ENCODE measurements at places on chromosomes 1 and 21.

GRCh38 chr1:178273707-178274410 is 180.0 kb downstream of the RASAL2 start:
- no peak for DNase-seq

DNA sequence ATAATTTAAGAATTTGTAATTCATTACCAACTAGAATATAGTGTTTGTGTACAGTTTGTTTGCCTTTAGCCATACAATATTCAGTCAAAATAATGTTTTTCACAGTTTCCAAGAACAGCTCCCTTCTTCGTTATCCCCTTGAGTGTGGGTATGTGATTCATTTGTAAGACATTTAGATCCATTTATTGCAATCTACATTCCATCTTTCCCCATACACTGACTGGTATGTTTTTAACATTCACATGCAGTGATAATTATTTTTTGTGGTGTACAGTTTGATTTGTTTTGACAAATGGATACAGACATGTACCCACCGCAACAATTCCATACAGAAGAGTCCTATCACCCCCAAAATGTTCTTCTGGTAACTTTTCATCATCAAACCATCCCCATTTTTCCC is 589.1 kb upstream of the ADAMTS5 start:
- no peak for DNase-seq

GRCh38 chr1:66140072-66140471 is 347.4 kb downstream of the PDE4B start:
- DNase-seq = no peak

GRCh38 chr1:24212376-24212775 is 25.3 kb upstream of the IFNLR1 start:
- DNase-seq = no peak

- peak; percentile 96 for DNase-seq
Observed at GRCh38 chr1:193115629-193116227, 6.1 kb upstream of the CDC73 start.

DNA sequence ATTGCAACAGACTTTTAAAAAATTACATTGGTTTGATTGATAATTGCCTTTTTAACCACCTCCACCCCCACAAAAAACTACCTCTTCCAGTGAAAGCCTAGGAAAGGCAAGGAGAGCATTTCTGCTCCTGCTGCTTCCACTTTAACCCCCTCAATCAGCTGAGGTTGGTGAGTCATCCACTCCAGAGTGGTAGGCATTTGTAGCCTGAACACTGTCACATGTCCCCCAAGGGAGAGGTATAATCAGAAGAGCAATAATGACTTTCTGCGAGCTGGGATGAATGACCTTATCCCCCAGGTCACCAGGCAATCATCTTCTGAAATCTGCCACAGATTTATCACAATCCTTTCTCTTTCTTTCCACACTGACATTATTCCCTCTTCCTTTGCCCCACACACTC is 126.6 kb upstream of the CAMK1G start:
- DNase-seq = peak; percentile 10

GRCh38 chr1:153670257-153670858 is 435 bp downstream of the ILF2 start:
- DNase-seq = no peak

DNA sequence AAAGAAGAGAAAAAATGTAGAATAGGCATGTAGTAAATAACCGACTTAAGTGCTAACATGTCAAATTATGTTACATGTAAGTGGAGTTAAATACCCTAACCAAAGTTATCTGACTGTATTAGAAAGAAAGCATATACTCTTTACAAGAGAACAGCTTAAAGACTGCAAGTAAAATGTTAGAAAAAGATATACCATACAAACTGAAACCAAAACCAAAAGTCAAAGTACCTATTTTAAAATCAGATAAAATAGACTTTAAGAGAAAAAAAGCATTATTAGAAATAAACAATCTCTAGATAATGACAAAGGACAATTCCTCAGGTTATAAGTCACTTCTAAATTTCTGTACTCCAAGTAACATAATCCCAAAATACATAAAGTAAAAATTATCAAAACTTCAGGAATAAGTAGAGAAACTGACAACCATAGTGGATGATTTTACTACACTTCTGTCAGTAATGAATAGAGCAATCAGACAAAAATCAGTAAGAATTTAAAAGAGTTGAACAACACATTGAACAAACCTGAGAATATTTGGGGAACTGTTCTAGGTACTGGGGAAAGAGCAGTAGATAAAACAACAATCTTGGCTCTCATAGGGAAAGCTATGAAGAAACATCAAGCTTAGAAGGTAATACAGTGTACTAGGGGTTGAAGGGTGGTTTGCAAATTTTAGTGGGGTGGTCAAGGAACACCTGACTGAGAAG is 127.3 kb downstream of the TBX19 start:
- no peak for DNase-seq

GRCh38 chr1:52520148-52520547 is 32.7 kb downstream of the TUT4 start:
- peak; percentile 26 for DNase-seq

DNA sequence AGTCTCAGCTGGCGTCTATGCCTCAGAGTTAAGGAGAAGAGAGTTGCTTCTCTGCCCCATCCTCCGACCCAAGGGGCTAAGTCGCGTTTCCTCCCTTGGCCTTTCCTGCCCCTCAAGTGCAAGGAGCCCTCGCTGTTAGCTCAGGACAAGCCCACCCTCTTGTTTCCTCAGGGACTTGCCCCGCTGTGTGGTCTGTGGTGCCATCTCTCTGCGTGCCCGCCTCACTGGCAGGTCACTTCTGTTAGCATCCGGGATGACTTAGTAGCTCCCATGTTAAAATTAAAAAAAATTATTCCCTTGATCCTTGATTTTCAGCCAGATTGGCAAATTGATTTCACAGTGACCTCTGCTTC is 96.5 kb downstream of the PCBP3 start:
- no peak for DNase-seq

- no peak for DNase-seq
Observed at GRCh38 chr21:34148419-34148804, 75.0 kb downstream of the MRPS6 start.

DNA sequence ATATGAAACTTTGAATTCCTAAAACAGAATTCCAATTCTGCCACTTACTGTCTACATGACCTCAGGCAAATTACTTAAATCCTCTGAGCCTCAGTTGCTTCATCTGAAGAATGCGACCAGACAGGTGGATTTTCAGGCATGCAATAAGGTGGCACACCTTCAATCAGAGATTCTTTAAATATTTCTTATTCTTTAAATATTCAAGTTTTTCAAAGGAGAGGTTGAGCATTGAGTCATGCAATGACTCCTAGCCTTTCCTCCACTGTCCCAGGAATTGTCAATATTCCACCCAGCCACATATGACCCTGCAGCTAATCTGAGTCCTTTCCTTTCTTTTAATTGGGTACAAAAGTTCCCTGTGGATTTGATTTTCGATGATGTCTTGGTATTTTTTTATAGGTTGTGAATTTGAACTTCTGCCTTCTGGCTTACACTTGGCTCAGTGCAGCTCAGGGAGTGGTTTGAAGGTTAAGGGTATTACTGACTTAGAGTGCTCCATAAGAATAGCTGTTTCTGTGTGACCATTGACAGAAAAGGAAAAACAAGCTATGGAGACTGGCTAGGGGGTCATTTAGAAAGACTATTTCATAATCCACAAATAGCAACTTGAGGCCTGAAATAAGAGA is 52.2 kb upstream of the PRDX6 start:
- no peak for DNase-seq

DNA sequence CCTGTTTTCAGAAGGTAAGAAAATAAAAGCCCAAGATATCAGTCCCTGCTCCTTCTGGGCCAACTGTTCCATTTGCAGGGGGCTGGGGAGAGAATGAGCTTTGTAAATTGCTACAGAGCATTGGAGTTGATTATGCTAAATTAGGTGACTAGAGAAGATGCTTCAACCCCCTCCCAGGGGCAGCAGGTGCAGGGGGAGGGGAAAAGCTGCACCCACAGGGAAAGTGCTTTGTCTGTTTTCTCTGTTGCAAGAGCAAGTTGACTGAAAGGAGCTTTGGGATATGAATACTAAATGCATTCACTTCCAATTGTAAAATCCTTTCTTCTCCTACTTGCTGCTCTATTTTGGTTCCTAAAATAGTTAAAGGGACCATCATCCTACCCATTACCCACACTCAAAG is 16.5 kb upstream of the PIGM start:
- no peak for DNase-seq

- DNase-seq = no peak
Observed at GRCh38 chr1:171965777-171966176, 124.5 kb downstream of the DNM3 start.

DNA sequence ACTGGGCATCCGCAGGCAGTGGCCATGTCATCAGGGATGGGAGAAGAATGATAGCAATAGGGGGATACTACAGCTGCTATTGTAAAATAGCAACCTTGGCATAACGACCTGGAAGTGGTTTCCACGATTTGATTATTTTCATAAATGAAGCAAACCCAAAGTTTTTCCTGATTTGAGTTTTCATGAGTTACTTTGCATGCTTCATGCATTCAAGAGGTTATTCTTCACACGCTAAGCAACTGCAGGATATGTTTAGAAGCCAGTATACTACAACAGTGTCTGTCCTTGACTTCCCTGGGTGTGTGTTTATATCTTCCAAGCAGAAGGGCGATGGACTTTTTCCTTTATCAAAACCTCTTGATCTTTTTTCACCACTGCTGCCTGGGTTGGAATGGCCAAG is 281.1 kb upstream of the DUSP10 start:
- no peak for DNase-seq

DNA sequence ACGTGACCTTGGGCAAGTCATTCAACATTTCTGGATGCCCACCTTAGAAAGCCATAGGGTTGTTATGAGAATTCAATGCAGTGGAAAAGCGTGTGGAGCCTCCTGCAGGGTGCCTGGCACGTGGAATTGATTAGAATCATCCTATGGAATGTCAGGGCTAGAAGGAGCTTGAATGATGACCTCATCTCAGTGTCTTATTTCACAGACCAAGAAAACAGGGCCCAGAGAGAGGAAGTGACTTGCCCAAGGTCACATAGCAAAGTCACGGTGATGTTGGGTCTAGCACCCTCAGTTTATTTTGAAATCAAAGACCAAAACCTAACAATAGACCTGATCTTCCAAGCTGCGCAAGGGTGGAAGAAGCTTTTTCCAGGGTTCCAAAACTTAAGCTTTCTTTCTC is 6.0 kb downstream of the TRABD2B start:
- DNase-seq = no peak

DNA sequence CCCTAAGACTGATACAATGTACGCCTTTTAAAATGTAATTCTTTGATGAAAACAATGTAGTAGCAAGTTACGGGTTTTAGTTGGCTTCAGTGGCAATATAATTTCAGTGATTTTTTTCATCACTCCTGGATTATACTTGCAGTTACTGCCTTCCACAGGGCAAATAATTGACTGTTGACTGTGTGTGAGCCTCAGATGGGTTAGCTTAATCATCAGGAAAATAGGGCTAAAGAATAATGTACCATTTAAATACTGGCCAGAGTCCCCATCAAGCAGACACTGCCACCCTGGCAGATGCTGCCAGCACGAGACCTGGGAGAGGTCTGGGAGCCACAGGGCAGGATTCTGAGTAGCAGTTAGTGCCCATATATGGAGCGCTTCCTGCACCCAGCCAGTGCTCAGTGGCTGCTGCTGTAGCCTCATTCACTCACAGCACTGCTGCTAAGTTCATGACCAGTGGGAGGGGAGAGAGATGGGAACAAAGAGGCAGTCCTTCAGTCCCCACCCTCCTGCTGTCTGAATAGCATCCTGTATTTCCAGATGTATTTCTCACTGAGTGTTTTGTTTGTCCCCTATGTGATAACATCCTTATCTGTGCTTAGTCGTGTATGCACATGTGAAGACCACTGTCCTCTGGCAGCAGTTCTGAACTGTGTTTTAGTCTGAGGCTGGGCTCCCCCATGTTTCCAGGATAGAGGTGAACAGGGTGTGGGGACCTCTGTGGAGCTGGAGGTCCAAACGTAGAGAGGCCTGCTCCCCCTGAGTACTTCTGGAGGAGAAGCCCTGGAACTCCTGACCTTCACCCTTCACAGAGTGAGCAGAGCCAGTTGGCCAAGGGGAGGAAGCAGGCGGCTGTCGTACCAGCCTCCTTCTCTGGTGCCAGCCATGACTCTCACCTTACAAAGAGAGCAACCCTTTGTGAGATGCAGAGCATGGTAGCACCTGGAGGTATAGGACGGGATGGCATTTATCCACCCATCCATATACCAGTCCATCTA is 80.4 kb downstream of the ADARB1 start:
- DNase-seq = no peak

DNA sequence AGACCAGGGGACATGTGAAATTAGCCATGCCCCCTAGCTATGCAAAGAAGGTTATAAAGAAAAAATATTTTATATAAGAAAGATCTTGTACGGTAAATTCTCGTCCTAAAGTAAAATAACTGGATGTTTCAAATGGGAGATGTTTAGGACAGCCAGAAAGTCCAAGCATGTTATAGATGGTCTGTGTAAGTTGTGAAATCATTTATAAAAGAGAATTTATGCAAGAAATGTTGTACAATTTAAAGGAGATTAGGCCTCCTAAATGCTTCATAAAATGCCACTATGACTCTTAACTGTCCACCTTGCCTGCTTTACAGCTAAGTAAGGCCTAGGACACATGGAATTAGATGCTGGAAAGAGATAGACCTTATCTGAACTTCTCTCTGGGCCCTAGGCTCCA is 118.1 kb upstream of the POGK start:
- no peak for DNase-seq

- DNase-seq = no peak
Observed at GRCh38 chr1:200992382-200993048, 31.0 kb downstream of the KIF21B start.

DNA sequence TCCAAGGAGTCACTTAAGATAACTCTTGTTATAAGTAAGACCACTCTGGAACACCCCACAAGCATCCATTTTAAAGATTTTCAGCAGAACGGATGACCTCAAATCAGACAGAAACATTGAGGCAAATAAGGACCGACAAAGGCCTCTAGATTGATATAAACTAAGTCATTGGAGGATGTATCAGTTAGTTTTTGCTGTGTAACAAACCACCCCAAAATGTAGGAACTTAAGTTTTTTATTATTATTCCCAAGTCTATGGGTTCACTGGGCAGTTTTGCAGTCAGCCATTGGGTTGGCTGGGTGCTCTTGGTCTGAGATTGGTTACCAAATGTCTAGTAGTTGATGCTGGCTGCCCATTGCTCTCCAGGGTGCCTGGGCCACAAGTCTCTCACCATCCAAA is 311.8 kb downstream of the SIPA1L2 start:
- DNase-seq = no peak

- no peak for DNase-seq
Observed at GRCh38 chr1:200427744-200428143, 17.9 kb upstream of the ZNF281 start.

Measured in stromal cell of bone marrow (primary cell).